Retinal pigment epithelial cell (primary cell): ENCODE measurements at places on chromosomes 2 and 18.

- no peak for DNase-seq
Observed at GRCh38 chr18:67428158-67428557, 88.4 kb downstream of the DSEL start.

DNA sequence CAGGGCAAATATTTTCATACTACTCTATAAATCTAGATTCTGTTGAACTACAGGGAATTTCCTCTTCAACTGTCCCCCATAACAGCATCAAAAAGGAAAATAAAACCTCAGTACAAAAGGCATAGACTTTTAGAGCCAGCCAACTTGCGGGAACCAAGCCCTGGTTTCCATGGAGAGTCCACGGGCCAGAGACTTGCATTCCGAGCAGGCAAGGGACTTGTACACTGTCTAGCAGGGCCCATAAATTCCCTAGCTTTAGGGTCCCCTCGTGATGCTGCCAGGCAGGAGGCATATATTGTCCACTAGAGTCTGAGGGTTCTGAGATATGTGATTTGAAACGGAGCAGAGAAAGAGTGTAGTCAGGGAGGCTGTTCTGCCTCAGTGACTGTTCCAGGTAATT lies 153.1 kb upstream of the SLC14A2 start:
- DNase-seq = no peak

GRCh38 chr2:4455486-4456155 lies 752.2 kb downstream of the DCDC2C start:
- no peak for DNase-seq

- no peak for DNase-seq
Observed at GRCh38 chr2:467543-467891, 179.6 kb upstream of the ALKAL2 start.

DNA sequence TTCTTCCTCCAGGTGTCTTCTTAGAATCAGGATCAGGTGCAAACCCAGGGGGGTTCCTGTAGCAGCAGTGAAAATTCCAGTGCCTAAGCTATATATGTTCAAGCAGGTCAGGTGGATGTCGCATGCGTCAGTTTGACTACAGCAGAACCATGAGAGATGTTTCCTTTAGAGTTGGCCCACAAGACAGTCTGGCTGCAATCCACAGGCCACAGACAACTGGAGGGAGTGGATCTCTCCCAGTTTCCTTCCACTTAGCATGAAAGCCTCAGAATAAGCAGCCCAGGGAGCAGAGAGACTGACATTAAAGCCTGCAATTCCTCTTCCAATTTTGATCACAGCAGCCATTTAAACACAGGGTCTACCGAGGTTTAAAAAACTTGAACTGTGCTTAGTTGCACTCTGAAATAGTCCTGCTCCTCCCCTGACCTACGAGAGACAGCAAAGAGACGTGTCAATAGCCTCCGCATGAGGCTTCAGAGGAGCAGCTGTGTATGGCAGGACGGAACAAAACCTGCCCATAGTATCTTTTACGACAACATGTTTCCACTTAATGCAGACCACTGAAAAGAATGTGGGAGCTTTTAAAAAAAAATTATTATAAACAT lies 988 bp upstream of the KCNE4 start:
- DNase-seq = no peak

DNA sequence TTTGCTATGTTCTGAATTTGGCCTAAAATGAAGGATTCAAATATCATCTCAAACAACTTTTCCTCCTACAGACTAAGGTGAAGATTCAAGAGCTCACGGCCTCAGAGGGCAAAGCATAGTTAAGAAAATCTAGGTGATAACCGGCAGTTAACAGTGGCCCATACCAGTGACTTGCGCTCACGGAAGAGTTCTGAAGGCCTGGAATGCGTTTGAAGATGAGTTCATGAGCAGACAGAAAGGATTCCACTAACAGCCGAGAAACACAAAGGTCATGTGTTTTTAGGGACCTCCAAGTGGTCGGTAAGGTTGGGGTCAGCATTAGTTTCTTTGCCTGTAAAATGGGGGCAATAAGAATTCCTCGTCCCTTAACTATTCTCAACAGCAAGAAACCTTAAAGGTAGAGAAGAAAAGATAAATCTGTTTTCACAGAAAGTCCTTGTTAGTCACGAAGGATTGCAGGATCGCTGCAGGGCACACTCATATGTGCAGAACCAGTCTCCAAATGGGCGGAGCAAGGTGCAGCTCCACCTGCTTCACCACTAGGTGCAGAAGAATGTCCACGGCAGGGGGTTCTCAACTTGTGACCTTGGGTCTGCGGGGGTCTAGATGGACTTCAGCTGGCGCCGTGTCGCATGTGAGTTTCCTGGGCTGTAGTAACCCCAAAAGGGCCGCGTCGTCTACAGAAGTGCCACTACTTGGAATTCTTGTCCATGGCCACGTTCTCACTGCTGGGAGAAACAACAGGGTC lies 708 bp upstream of the RPIA start:
- DNase-seq = no peak

DNA sequence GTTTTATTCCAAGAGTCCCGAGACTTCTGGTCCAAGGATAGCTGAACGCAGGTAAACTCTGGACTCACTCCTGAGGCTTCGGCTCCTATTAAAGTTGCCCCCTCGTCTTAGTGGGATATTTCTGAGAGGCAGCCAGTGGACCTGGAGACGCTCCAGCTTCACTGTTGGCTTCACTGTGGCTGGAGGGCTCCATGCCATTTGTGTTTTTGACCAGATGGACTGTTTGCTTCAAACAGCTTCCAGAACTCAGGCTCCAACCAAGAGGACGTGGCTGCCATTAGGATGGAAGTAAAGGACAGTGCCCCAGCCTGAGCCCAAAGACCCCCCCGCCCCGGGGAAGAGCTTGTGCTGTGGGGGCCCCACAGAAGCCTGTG lies 94.4 kb upstream of the LDAH start:
- DNase-seq = no peak
